ENCODE measurements at places on chromosomes 1 and 21. TPM values are rescaled to one million over a fixed set of nuclear protein-coding genes. Genes with fewer than 3 reads are reported as not detected.
A peak's percentile ranks its signal among the peaks of the same experiment; 100 is the strongest.

DNA sequence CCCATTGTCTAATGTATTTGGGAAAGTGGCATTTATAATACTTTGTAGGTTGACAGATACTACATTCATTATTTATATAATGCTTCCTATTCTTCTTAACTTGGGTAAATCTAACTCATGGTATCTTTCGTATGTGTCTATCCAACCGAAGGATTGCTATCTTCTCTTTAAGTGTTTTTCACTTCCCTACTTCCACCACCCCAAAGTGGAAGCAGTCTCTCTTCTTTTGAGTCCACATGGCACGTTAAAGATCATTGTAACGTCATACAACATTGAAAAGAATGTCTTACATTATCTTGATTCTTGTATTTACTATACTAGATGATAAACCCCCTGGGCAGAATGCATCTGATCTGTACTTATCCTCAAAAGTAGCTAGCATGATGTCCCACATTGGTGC, 21.2 kb downstream of the ATP1A1 start:
- no peak for DNase-seq

KCNT2 gene
- total RNA-seq = 5.1 TPM

- peak; percentile 100 for DNase-seq
Measured at GRCh38 chr1:24744911-24745710, at the start of gene CLIC4. TSS of gene CLIC4 (plus strand) at chr1:24745447. CDS start at chr1:24745554, 107 bp downstream.

RGS13 gene
- 0.81 TPM for total RNA-seq

DNA sequence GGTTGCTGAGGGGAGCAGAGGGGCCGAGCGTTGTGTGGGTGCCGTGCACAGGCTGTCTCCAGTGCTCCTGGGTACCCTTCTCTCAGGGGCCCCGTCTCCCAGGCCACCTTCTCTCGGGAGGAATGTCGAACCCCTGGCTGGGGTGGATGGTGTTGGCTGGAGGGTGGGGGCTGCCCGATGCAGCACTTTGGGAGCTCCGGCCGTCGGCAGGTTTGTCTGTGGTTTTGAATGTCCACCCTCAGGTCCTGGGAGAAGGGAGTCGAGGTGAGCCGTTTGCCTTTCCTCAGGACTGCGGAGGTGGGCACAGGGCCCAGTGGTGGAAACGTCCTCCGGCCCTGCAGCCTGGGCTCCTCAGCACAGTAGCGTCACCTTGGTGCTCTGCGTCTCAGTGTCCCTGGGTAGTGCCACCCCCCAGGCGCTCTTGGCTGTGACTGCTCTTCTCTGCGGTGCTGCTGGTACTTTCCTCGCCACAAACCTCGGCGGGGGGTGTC, 14.5 kb downstream of the SLX9 start:
- DNase-seq = no peak

- peak; percentile 85 for DNase-seq
Measured at GRCh38 chr1:116375887-116376728, 3.1 kb downstream of the ATP1A1 start.

S100A7A gene
- total RNA-seq = not detected

CD160 gene
- 0.42 TPM for total RNA-seq

GRCh38 chr1:36446271-36446670, 4.0 kb downstream of the OSCP1 start:
- no peak for DNase-seq

- no peak for DNase-seq
Measured at GRCh38 chr1:214823311-214824117, 220.5 kb downstream of the CENPF start.

LY9 gene
- total RNA-seq = 0.82 TPM

DNA sequence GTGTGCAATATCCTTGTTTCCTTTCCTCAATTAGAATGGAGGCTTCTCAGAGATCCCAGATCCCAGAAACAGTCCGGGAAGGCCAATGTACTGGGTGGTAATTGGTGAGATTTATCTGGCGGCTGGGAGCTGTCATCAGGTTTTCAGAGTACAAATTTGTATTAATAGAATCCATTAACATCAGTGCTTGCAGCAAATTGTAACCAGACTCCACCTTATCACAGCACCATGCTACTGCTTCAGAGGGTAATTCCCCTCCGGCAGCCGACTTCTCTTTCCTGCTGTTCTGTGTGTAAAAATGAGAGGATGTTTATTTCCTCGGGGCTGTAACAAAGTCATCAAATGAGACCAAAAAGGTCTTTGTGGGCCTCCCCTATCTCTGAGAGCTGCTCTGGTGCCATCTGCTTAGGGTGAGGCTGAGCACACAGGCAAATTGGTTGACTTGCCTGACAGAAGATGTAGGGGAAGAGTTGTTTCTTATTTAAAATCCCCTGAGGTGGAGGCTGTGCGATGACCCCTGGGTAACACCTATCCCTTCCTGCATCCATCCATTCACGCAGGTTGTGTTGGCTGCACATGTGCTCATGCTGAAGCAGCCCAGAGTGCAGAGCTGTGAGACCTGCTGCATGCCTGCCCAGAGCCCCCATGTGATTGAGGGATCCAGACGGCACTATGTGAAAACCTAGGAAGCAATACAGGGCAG, 19.2 kb downstream of the NFASC start:
- DNase-seq = no peak

- DNase-seq = no peak
Measured at GRCh38 chr1:206050655-206051235, 2.2 kb upstream of the RHEX start.

KIF17 gene
- total RNA-seq = 4.1 TPM

DNA sequence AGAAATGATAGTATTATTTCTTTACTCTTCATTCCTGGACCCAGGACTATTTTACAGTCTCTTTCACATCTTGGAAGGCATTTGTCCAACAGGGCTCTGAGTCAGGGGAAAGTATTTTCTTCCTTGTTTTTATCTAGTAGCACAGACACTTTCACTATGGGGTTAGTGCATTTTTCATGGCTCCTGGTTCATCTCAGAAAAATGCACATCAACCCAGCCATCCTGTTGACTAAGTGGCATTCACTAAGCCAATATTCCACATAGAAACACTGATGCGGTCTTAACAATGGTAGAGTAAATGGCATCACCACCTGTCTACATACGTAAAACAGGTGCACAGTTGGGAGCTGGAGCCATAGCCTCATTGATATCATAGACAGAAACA, 87.4 kb upstream of the C1orf21 start:
- DNase-seq = no peak

GRCh38 chr1:68279846-68280245, 47.5 kb upstream of the WLS start:
- no peak for DNase-seq

DNA sequence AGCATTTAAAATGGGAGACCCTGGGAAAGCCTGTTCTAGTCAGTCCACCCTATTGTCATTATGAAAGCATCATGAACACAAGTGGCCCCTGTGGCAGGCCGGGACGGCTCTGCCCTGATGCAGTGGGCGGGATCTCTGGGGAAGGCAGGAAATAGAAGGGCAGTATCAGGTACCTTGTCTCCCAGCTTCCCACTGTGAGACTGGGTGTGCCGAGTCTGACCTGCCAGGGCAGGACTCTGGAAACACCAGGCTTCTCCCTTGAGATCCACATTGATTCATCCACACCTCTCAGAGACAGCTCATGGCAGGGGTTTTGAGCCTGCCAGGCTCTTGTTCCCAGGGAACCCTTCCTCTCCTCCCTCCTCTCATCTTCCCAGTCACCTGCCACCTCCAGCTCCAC, 24.5 kb upstream of the GNPAT start:
- DNase-seq = no peak

DNA sequence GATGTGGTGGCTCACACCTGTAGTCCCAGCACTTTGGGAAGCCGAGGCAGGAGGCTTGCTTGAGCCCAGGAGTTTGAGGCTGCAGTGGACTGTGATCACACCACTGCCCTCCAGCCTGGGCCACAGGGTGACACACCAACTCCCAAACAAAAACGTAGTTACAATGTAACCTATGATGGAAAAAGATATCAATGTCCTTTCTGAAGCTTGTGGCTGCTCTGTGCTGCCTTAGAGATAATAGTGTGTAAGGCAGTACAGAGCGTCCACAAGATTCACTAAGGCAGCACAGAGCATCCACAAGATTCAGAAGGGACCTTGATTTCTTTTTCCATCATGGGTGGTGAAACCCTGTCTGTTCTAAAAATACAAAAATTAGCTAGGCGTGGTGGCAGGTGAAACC, 42.5 kb downstream of the ACTN2 start:
- no peak for DNase-seq

- DNase-seq = no peak
Measured at GRCh38 chr1:213075725-213076124, 24.7 kb downstream of the RPS6KC1 start.

- no peak for DNase-seq
Measured at GRCh38 chr1:183075861-183076260, 52.6 kb downstream of the LAMC1 start.

DNA sequence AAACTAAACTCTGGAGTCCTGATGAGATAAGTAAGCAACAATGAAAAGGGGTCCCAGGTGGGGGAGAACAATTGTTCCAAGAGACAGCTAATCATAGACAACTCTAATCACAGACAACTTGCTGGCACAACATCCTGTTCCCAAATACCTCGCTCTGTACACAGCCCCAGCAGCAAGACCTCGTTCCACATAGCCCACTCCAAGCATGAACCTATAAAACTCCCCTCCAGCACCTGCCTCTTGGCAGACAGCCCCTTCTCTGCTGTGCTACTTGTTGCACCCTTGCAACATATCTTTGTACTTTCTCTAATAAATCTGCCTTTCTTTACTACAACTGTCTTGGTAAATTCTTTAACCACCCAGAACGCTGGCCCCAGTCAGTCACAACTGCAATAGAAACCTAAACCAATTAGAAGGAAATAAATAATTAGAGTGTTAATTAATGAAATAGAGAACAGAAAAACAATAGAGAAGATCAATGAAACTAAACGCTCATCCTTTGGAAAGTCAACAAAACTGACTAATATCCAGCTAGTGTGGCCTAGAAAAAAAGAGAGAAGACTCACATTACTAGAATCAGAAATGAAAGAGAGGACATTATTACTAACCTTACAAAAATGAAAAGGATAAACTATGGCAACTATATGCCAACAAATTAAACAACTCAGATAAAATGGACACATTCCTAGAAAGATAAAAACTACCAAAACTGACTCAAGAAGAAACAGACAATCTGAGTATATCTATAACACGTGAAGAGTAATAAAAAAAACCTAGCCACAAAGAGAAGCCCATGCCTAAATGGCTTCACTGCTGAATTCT, 36.1 kb downstream of the LRRC40 start:
- DNase-seq = no peak

- DNase-seq = no peak
Measured at GRCh38 chr21:14846621-14847020, 218.2 kb downstream of the NRIP1 start.

TRIM63 gene
- total RNA-seq = 0.26 TPM

THEMIS2 gene
- 110 TPM for total RNA-seq

DNA sequence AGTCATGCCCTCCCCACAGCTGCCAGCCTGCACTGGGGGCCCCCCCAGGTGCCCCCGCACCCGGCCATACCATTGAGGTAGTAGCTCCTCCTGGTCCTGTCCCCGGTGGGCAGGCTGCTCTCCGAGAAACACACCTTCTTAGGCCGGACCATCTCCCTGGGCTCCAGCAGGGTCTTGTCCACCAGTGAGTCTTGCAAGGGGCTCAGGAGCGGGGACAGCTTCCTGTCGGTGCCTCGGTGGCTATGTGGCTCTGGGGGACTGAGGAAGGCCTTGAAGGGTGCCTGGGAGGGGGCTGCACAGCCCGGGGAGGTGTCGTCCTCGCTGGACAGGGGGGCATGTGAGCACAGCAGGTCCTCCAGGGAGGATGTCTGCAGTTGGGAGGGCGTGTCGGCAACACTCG, 12.9 kb upstream of the FTCD start:
- DNase-seq = no peak

DNA sequence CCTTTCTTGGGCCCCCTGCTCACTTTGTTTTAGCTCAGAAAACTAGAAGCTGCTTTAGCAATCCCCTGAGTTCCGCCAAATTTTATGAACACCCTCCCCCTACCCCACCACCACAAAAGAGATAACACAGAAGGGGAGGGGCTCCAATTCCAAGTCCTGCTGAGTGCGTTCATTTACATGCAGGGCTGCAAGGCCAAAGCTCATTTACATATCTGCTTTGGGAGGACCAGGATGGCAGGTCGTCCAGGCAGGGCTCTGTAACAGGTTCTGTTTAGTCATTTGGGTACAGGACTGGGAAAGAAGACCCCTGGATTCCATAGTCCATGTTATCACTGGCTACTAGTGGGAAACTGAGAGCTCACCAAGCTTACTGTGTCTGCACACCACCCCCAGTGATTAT, 35.9 kb upstream of the KIF21B start:
- DNase-seq = no peak

GRCh38 chr1:229888561-229889001, 178.5 kb upstream of the GALNT2 start:
- no peak for DNase-seq

DNA sequence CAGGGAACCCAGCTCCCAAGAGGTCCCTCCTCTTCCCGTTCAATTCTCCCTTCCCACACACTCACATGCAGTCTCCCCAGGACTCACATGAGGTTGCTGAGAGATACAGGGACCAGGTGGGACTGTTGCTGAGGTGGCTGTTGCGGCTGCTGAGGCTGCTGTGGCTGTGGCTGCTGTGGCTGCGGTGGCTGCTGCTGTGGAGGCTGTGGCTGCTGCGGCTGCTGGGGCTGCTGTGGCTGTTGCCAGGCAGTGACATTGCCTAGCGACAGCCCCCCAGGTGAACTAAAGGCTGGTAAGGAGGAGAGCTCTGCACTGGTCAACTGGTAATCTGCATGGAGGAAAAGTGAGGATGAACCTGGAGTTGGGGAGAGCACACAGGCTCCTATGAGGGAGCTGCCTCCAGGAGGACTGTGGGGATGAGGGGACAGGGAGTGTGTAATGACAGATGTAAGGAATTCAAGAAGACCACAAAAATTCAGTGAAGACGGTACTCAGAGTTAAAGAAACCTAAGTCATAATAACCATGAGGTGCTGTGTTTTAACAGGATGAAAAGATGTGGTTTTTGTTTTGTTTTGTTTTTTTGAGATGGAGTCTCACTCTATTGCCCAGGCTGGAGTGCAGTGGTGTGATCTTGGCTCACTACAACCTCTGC, 31.8 kb downstream of the MEF2D start:
- DNase-seq = no peak

TAF5L gene
- total RNA-seq = 15.9 TPM

Measured in left lung (tissue), 14 donors.